Esophagus squamous epithelium (tissue), 5 donors: ENCODE measurements at places on chromosomes 6 and 20.

GRCh38 chr6:43627008-43627825, 1.8 kb downstream of the GTPBP2 start:
- H3K36me3 ChIP-seq: peaks cover 31% of the 10 kb centered on the region
- DNase-seq: no peak
- H3K4me1 ChIP-seq: peaks cover 19% of the 10 kb centered on the region

- no peak overlapping the region for H3K27ac ChIP-seq
- DNase-seq: no peak
- no peaks in the 10 kb centered on the region for H3K4me1 ChIP-seq
- H3K36me3 ChIP-seq: no peaks in the 10 kb centered on the region
Measured at GRCh38 chr6:30972816-30973215, 10.7 kb upstream of the MUC21 start.

DNA sequence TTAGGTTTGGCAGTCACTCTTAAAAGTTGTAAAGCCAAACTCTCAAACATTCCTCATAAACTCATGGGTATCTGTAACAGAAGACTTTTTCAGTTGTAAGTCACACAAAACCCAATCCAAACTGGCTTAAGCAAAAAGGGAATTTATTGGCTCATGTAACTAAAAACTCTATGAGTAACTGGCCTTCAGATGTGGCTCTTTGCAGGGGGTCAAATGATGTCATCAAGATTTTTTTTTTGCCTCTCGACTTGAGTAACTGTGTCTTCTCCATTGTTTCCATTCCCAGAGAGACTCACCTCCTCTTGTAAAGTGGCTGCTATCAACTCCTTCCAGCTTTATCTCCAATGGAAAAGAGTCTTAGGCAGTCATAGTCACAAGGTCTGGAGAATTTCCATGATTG, 645.0 kb downstream of the DHX35 start:
- H3K36me3 ChIP-seq: no peaks in the 10 kb centered on the region
- no peak overlapping the region for H3K4me3 ChIP-seq
- no peaks in the 10 kb centered on the region for H3K4me1 ChIP-seq

- H3K27me3 ChIP-seq: no peaks in the 10 kb centered on the region
- no peak overlapping the region for H3K4me3 ChIP-seq
- no peaks in the 10 kb centered on the region for H3K4me1 ChIP-seq
- DNase-seq: no peak
Measured at GRCh38 chr6:133807501-133807900, 81.4 kb upstream of the TCF21 start.

DNA sequence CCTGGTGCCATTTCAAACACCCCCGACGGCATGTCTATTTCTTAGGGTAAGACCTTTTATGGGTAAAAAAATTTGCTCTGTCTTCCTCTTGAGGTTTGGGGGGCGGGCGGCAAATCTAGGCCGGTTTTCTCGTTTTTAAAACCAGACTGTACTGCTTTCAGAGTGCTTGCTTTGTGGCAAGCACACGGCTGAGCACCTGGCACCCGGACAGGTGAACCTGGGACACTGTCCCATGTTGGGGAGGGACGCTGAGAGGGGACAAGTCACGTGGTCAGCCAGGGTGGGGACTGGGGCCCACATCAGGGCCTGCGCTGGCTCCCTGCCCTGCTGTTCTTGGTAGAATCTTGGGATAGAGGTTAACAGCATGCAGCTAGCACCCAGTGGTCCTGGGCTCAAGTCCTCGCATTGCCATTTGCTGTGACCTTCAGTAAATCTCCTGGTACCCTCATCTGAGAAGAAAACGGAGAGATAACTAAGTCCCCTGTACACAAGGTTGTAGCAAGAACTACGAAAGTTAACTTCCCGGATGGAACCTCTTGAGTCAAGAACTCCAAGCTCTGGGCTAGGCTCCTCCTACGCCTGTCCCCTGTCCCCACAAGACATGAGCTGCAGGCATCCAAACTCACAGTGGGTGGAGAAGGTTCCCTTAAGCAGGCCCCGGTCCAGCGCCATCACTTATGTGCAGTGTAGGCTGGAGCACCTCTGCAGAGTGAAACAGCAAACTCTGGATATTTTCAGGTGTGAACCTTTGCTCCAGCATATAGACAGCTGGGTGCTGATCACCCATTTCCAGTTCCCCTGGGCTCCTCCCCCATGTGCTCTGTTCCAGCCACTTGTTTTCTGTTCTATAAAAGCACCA, 41.7 kb downstream of the PMEPA1 start:
- H3K27ac ChIP-seq: peak overlapping the region; percentile 37
- no peak for DNase-seq
- H3K27me3 ChIP-seq: no peaks in the 10 kb centered on the region

- H3K4me3 ChIP-seq: no peak overlapping the region
- no peaks in the 10 kb centered on the region for H3K36me3 ChIP-seq
- no peaks in the 10 kb centered on the region for H3K4me1 ChIP-seq
- no peak for DNase-seq
Measured at GRCh38 chr6:25880601-25881000, 6.6 kb upstream of the SLC17A3 start.

DNA sequence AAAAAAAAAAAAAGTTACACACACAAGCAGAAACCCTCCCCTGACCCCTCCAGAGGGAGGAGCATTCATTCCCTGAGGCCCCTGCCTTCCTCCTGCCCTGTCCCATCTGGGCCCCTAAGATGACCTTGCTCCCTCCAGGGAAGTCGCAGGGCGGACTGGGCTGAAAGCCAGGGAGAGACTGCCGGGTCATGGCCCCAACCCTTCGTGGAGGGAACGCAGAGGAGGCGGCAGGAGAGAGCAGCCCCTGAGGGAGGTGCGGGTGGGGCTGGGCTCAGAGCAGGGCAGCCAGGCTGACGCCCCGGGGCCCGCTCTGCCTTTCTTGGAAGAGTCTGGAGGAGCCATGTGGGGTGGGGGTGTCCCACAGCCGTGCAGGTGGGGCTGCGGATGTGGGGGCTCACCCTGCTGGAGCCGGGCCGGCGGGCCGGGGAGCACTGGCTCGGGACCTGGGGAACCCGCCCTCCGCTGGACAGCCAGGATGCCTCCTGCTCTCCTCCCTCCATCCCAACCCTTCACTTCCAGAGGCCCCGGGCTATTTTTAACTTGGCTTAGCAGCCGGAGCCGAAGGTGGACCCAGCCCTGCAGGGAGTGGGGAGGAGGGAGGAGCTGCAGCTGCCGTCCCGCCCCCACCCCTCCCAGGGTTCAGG, 15.0 kb upstream of the ABHD16B start:
- peak overlapping the region; percentile 84 for H3K27ac ChIP-seq
- H3K27me3 ChIP-seq: peaks cover 71% of the 10 kb centered on the region
- H3K4me1 ChIP-seq: peaks cover 13% of the 10 kb centered on the region
- no peaks in the 10 kb centered on the region for H3K36me3 ChIP-seq

DNA sequence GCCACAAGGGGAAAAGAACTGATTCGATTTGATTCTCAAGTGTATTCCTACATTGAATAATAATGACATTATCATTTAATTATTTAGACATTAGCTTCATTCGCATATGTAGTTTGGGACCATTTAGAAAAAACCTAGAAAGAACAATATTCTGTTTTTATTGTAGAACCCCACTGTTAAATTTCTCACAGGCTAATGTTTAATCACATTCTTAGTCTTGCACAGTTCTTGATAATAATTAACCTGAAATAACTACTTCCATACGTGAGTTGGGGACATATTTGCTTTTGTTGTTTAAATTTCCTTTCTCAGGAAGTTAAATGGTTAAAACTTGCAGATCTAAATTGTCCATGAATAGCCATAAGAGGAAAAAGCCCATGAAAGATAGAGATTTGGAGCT, 275.2 kb downstream of the TFAP2B start:
- H3K27ac ChIP-seq: no peak overlapping the region
- H3K4me3 ChIP-seq: no peak overlapping the region
- DNase-seq: no peak
- no peaks in the 10 kb centered on the region for H3K36me3 ChIP-seq

GRCh38 chr6:26028212-26028745, 59.0 kb upstream of the HFE start:
- no peak for DNase-seq
- no peaks in the 10 kb centered on the region for H3K36me3 ChIP-seq
- H3K27ac ChIP-seq: peak overlapping the region; percentile 91

DNA sequence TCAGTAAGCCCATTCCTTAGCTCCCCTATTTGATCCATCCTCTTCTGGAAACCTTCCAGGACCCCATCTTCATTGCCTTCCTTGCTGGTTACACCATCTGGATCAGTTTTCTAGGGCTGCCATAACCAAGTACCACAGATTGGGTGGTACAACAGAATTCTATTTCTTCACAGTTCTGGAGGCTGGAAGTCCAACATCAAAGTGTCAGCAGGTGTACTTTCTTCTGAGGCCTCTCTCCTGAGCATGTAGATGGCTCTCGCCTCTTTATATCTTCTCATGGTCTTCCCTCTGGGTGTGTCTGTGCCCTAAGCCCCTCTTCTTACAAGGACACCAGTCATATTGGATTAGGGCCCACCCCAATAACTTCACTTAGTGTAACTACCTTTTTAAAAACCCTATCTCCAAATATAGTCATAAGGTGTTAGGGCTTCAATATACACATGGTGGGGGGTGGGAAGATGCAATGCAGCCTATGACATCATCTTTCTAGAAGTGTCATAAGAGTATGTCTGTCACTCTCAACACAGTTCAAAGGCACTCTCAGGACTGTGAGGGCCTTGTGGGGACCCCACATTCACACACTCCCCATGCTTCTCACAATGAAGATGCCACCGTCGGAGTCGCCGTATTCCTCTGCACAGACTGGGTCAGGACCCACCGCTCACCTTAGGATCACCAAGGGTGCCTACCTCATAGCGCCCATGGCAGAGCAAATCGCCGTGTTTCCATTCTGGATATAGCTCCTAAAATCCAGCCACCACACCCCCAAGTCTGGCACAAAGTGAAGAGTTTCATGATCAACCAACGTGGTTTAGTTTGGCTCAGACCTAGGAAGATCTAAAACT, 12.2 kb upstream of the PRND start:
- H3K4me1 ChIP-seq: peaks cover 2% of the 10 kb centered on the region
- H3K36me3 ChIP-seq: no peaks in the 10 kb centered on the region
- no peaks in the 10 kb centered on the region for H3K27me3 ChIP-seq
- no peak overlapping the region for H3K27ac ChIP-seq
- no peak overlapping the region for H3K4me3 ChIP-seq

GRCh38 chr20:23456873-23457272, 4.2 kb upstream of the CST11 start:
- no peak for DNase-seq
- no peak overlapping the region for H3K4me3 ChIP-seq
- H3K27me3 ChIP-seq: no peaks in the 10 kb centered on the region
- H3K4me1 ChIP-seq: no peaks in the 10 kb centered on the region
- no peak overlapping the region for H3K27ac ChIP-seq

DNA sequence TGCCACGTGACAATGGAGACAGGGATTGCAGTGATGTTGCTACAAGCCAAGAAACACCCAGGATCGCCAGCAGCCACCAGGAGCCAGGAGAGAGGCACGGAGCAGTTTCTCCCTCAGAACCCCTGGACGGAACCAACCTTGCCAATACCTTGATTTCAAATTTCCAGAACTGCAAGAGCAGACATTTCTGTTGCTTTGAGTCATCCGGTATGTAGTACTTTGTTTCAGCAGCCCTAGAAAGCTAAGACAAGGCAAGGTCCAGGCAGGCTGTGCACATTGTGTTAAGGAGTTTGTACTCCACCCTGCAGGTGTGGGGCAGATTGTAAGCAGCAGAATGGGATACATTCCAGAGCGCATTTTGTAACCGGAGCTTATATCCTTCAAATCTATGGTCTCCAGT, 48.3 kb downstream of the TRERF1 start:
- H3K4me3 ChIP-seq: peak overlapping the region; percentile 21
- H3K36me3 ChIP-seq: no peaks in the 10 kb centered on the region
- peak overlapping the region; percentile 90 for H3K27ac ChIP-seq
- H3K27me3 ChIP-seq: no peaks in the 10 kb centered on the region
- DNase-seq: no peak
- peaks cover 46% of the 10 kb centered on the region for H3K4me1 ChIP-seq

- peak overlapping the region; percentile 68 for H3K4me3 ChIP-seq
- H3K27me3 ChIP-seq: no peaks in the 10 kb centered on the region
- no peaks in the 10 kb centered on the region for H3K36me3 ChIP-seq
- no peak for DNase-seq
- peak overlapping the region; percentile 71 for H3K27ac ChIP-seq
Measured at GRCh38 chr20:1777476-1777820, 117.8 kb upstream of the SIRPA start.

- no peaks in the 10 kb centered on the region for H3K4me1 ChIP-seq
- H3K27ac ChIP-seq: no peak overlapping the region
- no peak overlapping the region for H3K4me3 ChIP-seq
- no peaks in the 10 kb centered on the region for H3K27me3 ChIP-seq
- no peak for DNase-seq
- no peaks in the 10 kb centered on the region for H3K36me3 ChIP-seq
Measured at GRCh38 chr20:1313236-1313964, 15.5 kb downstream of the SDCBP2 start.

DNA sequence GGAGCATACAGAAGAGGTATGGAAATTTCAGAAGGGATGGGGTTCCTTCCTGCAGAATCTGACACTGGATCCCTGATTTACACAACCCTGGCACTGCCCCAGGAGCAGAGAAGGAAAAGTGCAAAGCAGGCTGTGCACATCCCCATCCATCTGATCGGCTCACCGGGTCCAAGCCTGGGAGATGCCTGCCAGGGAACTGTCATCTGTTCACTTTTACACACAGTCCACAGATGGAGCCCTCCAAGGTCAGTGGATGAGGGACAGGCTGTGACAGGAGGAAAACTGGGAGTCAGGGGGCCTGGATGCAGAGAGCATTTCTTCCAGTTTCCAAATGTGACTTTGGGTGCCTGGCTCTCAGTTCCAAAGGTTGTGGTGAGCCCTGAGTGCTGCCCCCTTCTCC, 11.0 kb upstream of the SYNDIG1 start:
- H3K4me1 ChIP-seq: no peaks in the 10 kb centered on the region
- peaks cover 28% of the 10 kb centered on the region for H3K27me3 ChIP-seq
- no peak overlapping the region for H3K27ac ChIP-seq

DNA sequence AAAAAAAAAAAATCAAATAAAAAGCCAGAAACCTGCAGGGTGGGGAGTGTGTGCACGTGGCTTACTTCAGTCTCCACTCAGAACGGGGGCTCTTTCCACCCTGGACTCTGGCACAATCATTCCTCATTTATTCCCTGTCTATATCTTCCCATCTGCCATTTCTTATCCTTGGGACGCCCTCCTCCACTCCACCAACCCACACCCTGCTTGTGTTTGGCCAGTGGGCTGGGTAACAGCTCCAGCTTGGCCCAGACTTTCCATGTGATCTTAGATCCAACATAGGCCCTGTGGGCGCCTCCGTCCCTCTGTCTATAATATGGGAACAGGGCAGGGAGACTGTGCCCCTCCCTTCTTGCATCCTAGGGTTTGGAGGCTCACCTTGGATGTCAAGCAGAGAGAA, 68.1 kb downstream of the CD40 start:
- no peaks in the 10 kb centered on the region for H3K4me1 ChIP-seq
- no peaks in the 10 kb centered on the region for H3K27me3 ChIP-seq
- no peak overlapping the region for H3K4me3 ChIP-seq
- H3K36me3 ChIP-seq: no peaks in the 10 kb centered on the region
- DNase-seq: no peak
- H3K27ac ChIP-seq: no peak overlapping the region
